ENCODE measurements at places on chromosomes 5 and 9. TPM values are rescaled to one million over a fixed set of nuclear protein-coding genes. Genes with fewer than 3 reads are reported as not detected.

DNA sequence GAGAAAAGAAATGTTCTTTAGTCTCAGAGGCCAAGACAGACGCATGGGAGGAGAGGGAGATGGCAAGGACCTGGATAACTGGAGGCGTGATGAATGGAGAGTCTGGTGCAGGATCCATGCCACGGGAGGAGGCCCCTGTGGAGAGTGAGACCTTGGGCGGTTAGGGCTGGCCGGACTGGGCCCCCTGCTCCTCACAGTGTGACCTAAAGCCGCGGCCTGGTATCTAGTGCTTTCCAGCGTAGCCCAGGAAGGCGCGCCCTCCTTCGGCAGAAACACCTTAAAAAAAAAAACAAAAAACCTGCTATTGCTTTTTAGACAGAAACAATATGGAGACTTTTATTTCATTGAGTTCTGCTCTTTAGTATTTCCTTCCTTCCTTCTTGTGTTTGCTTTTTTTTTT, 33.1 kb downstream of the SCGB3A1 start:
- DNase-seq = no peak

- no peak for DNase-seq
Observed at GRCh38 chr5:120372899-120373298, 91.2 kb upstream of the PRR16 start.

DNA sequence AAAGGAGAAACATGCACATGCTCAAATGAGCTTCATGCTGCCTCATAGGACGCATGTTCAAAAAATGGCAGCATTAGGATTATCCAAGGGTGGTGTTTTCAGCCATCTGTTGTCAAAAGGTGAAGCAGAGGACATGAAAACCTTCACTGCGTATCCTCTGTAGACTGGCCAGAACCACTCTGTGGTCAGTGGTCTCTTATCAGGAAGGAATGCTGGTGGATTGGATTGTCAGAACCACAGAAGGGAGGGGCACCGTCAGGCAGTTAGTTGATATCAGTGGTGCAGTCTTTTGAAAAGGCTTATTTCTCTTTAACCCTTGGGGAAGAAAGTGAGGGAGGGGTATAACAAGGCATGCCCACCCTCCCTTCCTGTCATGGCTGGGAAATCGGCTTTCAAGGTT, 100.1 kb downstream of the FBXL7 start:
- no peak for DNase-seq

GRCh38 chr5:114363837-114364236, 2.0 kb downstream of the KCNN2 start:
- DNase-seq = no peak

The OR1K1 gene
- not detected for total RNA-seq

The TRIM7 gene
- 2.1 TPM for total RNA-seq

The ZNF618 gene
- 0.19 TPM for total RNA-seq

The BTNL3 gene
- not detected for total RNA-seq

The ADAMTS16 gene
- total RNA-seq = not detected
